ENCODE measurements at places on chromosomes 12 and 14.

- no peak for DNase-seq
Observed at GRCh38 chr14:102225936-102226335, 79.0 kb downstream of the MOK start.

DNA sequence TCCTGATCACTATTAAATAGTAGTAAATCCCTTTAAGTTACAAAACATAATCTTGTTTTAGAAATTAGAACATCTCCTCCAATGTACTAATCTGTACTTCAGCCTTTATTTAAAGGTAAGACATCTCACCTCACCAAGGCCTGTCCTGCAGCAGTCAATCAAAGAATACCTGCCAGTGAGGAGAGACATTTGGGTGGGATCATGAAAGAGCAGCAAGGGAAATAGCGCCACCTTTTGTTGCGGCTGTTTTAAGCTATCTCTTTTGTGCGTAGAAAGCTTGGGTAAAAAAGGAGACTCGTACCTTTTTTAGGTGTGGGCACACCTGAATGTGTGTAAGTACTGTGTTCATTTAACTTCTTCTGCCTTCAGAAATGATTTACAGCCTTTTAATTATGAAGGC lies 117.8 kb upstream of the TMTC1 start:
- DNase-seq = no peak

GRCh38 chr12:44223736-44224135 lies 387.9 kb downstream of the TMEM117 start:
- DNase-seq = no peak

DNA sequence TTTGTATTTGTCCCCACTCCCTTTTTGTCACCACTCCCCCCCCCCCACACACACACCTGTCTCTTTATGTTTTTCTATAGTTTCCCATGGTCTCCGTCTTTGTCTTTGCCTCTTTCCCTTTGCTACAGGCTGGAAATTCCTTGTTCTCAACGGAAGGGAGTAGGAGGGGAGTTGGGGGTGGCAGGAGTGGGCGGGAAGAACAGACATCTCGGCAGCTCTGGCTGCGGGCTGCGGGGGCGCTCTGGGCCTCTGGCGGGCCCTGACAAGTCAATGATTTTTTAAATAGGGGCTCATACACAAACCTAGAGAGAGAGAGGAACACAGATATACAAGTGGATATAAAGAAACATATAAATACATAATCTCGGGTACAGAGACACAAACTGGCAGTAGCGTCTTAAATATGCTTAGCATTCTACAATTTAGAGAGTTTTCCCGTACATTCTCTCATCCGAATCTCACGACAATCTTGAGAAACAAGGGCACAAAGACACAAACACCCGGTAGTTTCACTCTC lies 2.4 kb upstream of the NAB2 start:
- peak; percentile 83 for DNase-seq

GRCh38 chr12:58105225-58106119 lies 164.1 kb downstream of the ATP23 start:
- DNase-seq = peak; percentile 7

DNA sequence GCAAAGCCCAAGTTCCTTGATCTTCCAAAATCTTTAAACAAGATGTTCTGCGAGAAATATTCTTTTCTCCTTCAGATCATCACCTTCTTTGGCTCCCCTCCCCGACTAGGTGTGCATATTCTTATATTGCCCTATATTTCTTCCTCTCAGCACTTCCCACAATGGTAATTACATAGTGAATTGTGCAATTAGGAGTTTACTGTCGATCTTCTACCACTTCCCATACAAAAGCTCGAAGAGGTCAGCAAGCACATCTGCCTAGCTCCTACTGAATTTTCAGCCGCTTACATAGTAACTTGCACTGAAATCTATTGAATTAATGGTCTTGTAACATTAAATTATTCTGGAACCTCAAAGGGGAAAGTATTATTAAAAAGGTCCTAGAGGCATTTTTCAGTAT lies 16.7 kb downstream of the OSBPL8 start:
- DNase-seq = no peak
